HL-60 (cell line): ENCODE measurements at places on chromosomes 7 and 10.

DNA sequence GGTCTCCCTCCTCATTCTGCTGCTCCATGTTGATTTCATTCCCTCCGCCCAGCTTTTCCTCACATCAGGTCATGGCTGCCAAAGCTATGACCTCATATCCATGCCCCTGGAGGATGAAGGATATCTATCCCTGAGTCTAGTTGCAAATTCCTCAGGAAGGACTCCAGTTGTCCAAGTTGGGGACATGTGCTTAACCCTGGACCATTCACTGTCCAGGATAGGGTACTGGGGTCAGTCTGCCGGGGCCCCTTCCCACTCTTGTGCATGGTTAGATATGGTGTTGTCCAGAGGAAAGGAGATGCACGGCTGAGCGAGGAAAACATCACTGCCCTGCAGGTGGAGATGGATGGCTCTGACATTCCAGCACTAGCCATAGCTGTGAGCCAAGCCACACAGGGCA lies 51.9 kb upstream of the COMTD1 start:
- no peak for DNase-seq

- DNase-seq, result no peak
Measured at GRCh38 chr7:113698556-113699220, 220.1 kb downstream of the PPP1R3A start.

- DNase-seq, result no peak
Measured at GRCh38 chr7:147081117-147081516, 964.5 kb downstream of the CNTNAP2 start.

- DNase-seq, result no peak
Measured at GRCh38 chr7:105050493-105050892, 36.5 kb downstream of the KMT2E start.

DNA sequence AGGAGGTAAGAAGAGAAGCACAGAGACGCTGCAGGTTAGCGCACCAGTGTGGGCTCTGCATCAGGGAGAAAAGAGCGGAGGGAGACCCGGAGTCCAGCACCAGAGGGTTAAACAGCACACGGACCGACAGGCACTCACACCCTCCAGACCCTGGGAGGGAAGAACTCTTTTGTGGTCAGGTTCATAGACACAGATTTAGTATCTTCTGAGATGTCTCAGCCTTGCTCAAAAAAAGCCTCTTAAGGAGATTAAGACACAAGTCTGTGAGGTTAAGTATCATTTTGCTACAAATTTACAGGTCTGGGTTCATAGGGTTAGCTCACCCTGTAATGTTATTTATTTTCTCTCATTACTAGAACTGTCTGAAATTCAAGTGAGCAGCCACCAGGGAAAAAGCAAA lies 16.8 kb upstream of the NDST2 start:
- DNase-seq, result no peak

DNA sequence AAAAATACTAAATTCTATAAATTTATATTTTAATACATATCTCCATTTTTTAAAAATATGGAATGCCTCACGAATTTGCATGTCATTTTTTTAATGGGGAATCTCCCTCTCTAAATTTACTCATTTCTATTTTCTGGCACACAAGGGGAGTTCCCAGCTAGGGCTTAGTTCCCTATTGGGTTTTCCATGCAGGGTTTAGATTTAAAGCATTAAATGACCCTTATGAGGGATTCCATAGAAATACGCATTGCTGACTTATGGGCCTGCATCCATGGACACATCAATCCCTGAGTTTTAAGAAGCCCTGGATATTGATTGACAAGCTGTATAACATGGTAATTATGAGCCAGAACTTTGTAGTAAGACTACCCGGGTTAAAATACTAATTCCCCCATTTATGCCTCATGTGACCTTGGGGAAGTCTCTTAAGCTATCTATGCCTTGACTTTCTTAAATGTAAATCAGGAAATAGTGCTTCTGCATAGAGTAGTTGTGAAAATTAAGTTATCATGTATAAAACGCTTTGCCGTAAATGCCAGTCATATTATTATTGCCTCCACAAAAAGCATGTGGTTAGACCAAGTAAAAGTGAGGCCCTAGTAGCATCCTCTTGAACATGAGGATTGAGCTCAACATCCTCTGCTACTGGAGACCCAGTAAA lies 78.8 kb upstream of the ANKRD1 start:
- no peak for DNase-seq

DNA sequence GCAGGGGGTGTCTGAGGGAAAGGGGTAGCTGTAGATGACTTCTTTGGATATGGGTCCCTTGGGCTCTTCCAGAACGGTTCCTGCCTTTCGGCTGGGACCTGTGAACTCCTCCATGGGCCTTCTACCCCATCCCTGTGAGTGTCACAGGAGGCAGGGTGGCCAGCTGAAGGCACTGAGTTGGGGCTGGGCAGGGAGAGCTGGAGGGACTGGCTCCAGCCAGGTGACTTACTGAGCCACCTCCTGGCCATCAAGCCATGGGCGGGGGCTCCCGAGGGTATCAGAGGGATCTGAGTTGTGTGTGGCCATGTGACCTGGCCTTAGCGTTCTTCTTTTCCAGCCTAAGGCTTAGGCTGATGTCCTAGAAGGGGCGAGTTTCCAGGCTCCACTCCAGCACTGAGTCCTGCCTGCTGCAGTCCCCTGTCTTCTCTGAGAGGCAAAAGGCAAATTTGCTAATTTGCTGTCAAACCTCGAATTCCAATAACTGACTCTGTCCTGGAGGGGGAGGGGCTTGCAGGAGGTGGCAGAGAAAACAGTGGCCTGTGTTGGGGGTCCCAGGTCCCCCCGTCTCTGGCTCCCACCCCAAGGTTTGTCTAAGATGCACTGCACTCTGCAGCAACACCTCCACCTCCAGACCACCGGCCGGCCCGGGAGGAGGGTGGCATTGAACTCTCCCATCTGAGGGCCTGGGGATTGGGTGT lies 27.2 kb downstream of the ADCYAP1R1 start:
- no peak for DNase-seq
